ENCODE measurements at places on chromosomes 6 and 20.

DNA sequence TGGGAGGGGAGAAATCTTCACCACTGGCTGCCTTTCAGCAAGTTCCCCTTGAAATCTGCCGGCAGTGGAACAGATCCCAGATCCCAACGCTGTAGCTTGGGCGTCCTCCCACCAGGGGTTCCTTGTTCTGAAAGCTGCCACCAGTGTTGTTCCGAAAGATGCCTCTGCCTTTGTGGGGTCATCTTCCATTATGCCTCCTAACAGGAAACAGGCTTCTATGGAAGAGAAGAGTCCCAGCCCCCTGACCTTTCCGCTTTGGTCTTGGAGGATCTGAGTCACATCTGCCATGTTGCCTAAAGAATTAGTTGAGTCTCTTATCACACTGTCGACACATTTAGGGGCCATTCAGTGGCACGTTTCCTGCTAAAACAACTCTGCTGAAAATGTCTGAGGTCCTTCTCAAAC is 57.5 kb upstream of the NFATC2 start:
- DNase-seq = no peak

DNA sequence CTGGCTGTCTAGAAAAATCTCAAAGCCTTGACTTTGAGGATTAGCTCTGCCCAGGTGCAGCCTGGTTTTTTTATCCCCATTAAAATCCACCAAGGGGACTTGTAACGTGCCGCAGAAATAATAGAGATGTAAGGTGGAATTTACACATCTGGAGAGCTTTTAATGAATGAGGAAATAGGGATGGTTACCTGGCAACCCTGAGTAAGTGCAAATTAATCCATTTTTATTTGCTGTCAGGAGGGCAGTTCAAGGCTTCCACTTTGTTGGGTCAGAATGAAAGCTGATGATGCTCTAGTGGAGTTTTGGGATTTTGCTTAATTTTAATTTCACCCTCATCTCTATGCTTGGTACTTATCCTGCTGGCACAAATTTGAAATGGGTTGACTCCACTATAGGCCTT is 163.4 kb upstream of the CEP162 start:
- no peak for DNase-seq

- no peak for DNase-seq
Measured at GRCh38 chr20:53967527-53967926, 102.9 kb downstream of the BCAS1 start.

GRCh38 chr6:98054453-98054852 is 771.4 kb upstream of the MMS22L start:
- no peak for DNase-seq

- DNase-seq = no peak
Measured at GRCh38 chr20:2086177-2086979, 15.2 kb upstream of the STK35 start.
